ENCODE measurements at places on chromosomes 3 and 15. TPM values are rescaled to one million over a fixed set of nuclear protein-coding genes. Genes with fewer than 3 reads are reported as not detected.

GRCh38 chr3:151379083-151379734 lies 5.3 kb downstream of the P2RY12 start:
- peaks cover 7% of the 10 kb centered on the region for H3K4me1 ChIP-seq
- H3K4me3 ChIP-seq = no peak overlapping the region
- no peaks in the 10 kb centered on the region for H3K36me3 ChIP-seq
- H3K27me3 ChIP-seq = no peaks in the 10 kb centered on the region
- peak; percentile 69 for DNase-seq

DNA sequence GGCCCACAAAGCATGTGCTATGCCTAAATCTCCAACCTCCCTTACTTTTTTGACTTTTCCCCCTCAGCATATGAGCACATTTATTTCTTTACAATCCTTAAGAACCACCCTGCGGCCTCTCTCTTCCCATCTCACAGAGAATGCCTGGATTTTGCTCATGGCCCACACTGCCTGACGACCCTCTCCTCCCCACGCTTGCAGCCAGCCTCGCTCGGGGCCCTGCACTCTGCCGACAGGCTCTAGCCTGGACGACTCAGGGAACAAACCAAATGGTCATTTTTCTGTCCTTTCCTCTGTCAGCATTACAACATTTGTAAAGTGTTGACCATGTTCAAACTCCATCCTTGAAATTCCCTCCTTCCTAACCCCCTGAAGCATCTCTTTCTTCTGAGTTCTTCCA lies 11.7 kb downstream of the HES1 start:
- DNase-seq = no peak
- H3K36me3 ChIP-seq = no peaks in the 10 kb centered on the region
- H3K4me3 ChIP-seq = no peak overlapping the region

DNA sequence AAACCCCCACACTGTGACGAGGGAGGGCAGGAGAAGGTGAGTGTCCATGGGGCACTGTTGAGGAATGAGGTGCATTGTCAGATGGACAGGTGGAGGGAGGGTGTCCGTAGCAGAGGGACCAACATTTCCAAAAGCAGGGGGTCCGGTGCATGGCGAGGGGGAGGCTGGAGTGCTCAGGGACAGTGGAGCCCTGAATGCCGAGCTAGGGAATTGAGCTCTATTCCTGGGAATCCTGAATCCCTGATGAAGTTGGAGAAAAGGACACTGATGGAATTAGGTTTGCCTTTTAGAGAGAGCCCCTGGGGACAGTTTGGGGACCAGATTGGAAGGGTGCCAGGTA lies 7.9 kb upstream of the ANPEP start:
- H3K27me3 ChIP-seq = no peaks in the 10 kb centered on the region
- H3K36me3 ChIP-seq = no peaks in the 10 kb centered on the region
- no peak overlapping the region for H3K4me3 ChIP-seq
- no peaks in the 10 kb centered on the region for H3K4me1 ChIP-seq
- peak; percentile 53 for DNase-seq

DNA sequence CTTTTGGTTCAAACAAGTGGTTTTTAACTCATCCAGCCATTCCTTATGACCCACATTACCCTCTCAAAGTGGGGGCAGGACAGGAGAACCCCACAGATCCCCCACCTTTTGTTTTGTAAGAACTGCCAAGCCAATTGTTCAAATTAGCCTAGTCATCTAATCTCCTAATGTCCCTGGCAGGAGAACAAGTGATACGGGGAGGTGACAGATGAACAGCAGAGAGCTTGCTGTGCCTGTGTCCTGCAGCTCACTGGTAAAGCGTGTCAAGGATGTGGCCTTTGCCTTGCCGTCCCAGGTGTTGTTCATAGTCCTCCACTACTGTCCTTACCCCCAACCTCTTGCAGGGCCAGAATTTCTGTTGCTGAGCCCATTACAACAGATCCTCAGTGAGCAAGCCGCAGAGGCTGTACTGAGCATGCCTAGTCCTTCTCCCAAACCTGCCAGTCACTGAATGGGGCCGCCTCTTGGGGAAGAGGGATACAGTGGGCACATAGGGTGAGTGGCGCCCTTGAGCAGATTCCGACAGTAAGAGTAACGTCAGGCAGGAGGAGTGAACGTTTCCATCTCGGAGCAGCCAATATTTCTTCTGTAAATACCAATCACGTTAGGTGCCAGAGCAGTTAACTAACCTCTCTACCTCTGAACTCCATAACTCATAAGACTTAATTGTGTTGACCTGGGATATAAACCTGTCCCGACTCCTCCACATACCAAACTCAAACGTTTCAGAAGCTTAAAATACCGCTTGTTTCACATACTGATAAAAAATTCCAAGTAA lies 87.4 kb downstream of the ITPR1 start:
- DNase-seq = no peak
- H3K4me1 ChIP-seq = no peaks in the 10 kb centered on the region
- H3K27me3 ChIP-seq = no peaks in the 10 kb centered on the region
- H3K27ac ChIP-seq = no peak overlapping the region
- no peaks in the 10 kb centered on the region for H3K36me3 ChIP-seq
- no peak overlapping the region for H3K4me3 ChIP-seq

GRCh38 chr3:30302027-30302426 lies 304.4 kb upstream of the TGFBR2 start:
- H3K4me1 ChIP-seq = no peaks in the 10 kb centered on the region
- H3K36me3 ChIP-seq = no peaks in the 10 kb centered on the region
- DNase-seq = no peak
- no peaks in the 10 kb centered on the region for H3K27me3 ChIP-seq
- H3K4me3 ChIP-seq = no peak overlapping the region

GRCh38 chr15:99120050-99120777 lies 15.3 kb downstream of the SYNM start:
- no peak for DNase-seq
- no peak overlapping the region for H3K27ac ChIP-seq

GRCh38 chr3:126886217-126886616 lies 96.7 kb upstream of the PLXNA1 start:
- no peak overlapping the region for H3K4me3 ChIP-seq
- no peak for DNase-seq
- no peaks in the 10 kb centered on the region for H3K27me3 ChIP-seq
- no peaks in the 10 kb centered on the region for H3K36me3 ChIP-seq
- no peaks in the 10 kb centered on the region for H3K4me1 ChIP-seq

- peaks cover 12% of the 10 kb centered on the region for H3K4me1 ChIP-seq
- H3K4me3 ChIP-seq = no peak overlapping the region
- H3K27ac ChIP-seq = no peak overlapping the region
- no peaks in the 10 kb centered on the region for H3K27me3 ChIP-seq
Measured at GRCh38 chr15:85603703-85604102, 191.0 kb downstream of the KLHL25 start.

DNA sequence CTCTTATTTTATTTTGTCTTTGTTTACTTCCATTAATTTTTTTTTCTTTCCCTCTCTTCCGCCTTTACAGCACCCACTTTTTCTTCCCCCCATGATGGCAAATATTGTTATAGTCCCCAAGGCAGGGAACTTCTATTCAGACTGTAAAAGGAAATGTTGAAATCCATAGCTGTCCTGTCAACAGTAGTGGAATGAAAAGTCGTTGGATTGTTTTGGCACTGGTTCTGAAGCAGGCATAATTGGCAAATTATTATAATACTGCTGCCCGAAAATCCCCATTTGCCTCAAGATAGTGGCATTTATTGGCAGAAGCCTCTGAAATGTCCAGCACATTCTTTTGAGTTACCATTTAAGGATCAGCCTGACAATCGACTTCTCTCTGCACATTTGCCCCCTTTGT lies 150.6 kb downstream of the TPRG1 start:
- no peaks in the 10 kb centered on the region for H3K27me3 ChIP-seq

GRCh38 chr3:71641674-71642073 lies 58.1 kb upstream of the FOXP1 start:
- no peak overlapping the region for H3K27ac ChIP-seq
- DNase-seq = no peak
- no peaks in the 10 kb centered on the region for H3K36me3 ChIP-seq
- H3K27me3 ChIP-seq = no peaks in the 10 kb centered on the region
- H3K4me3 ChIP-seq = no peak overlapping the region

GRCh38 chr3:23253214-23253613 lies 50.1 kb downstream of the UBE2E2 start:
- no peaks in the 10 kb centered on the region for H3K36me3 ChIP-seq
- H3K4me3 ChIP-seq = no peak overlapping the region
- DNase-seq = no peak

GRCh38 chr3:29426302-29427226 lies 145.7 kb downstream of the RBMS3 start:
- no peak overlapping the region for H3K4me3 ChIP-seq
- H3K27me3 ChIP-seq = no peaks in the 10 kb centered on the region
- peaks cover 38% of the 10 kb centered on the region for H3K4me1 ChIP-seq
- no peak for DNase-seq
- H3K36me3 ChIP-seq = no peaks in the 10 kb centered on the region

DNA sequence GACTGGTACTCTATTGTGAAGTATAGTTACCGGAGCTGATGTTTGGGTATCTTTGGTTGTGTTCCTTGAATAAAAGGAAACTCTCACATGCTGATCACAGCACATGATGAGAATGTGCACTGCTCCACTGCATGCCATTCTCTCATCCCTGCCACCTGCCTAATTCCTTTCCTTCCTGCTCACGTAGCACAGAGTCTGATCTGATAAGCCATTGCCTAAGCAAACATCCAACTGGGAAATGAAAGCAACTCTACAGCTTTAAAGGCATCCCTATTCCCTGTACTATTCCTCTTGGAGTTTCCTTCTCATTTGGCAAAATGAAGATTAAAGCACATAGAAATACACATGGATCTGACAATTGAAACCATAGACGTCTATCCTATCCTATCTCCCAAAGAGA lies 359.8 kb downstream of the C3orf38 start:
- no peak overlapping the region for H3K27ac ChIP-seq
- no peaks in the 10 kb centered on the region for H3K27me3 ChIP-seq
- no peak for DNase-seq
- H3K4me1 ChIP-seq = no peaks in the 10 kb centered on the region
- no peak overlapping the region for H3K4me3 ChIP-seq
- H3K36me3 ChIP-seq = no peaks in the 10 kb centered on the region

GRCh38 chr3:3089017-3089416 lies 21.2 kb downstream of the IL5RA start:
- DNase-seq = no peak
- H3K4me1 ChIP-seq = no peaks in the 10 kb centered on the region
- H3K27ac ChIP-seq = no peak overlapping the region

DNA sequence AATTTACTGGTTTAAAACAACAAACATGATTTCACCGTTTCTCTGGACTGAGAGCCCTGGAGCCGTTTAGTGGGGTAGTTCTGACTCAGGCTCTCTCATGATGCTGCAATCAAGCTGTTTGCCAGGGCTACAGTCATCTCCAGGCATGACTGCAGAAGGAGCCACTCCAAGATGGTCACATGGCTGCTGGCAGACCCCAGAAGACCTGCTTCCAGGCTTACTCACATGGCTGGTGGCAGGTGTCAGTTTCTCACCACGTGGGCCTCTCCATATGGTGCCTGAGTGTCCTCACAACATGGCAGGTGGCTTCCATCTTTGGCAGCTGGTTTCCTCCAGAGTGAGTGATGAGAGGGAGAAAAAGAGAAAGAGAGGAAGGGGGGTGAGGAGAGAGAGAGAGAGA lies 378.3 kb upstream of the RGMA start:
- no peaks in the 10 kb centered on the region for H3K4me1 ChIP-seq
- no peak overlapping the region for H3K4me3 ChIP-seq
- DNase-seq = no peak
- no peak overlapping the region for H3K27ac ChIP-seq

DNA sequence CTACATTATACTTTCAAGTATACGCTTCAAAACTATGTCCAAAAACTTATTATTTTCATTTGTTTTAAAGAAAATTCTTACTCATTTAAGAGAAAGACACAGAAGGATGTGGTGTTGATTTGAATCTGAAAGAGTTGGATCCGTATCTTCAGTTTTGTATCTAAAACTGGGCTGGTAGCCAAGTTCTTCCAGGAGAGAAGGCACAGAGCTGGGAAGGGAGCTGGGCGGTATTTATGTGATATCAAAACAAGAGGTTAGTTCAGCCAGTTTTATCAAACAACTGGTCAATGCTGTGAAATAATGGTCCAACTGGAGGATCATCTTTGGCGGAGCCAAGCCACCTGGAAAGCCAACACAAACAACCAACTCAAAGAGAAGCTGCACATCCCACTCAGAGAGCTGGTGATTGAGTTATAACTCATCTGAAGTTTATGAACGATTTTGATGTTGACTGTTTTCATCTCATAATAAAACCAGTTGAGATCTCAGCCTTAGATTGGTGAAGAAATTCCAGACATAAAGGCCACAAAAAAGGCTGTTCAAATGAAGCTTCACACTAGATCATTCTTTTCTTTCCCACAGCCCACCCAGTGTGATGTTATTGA lies 489.6 kb upstream of the RASGRP1 start:
- H3K36me3 ChIP-seq = no peaks in the 10 kb centered on the region
- no peak overlapping the region for H3K4me3 ChIP-seq
- no peaks in the 10 kb centered on the region for H3K4me1 ChIP-seq
- no peak overlapping the region for H3K27ac ChIP-seq
- DNase-seq = no peak

DNA sequence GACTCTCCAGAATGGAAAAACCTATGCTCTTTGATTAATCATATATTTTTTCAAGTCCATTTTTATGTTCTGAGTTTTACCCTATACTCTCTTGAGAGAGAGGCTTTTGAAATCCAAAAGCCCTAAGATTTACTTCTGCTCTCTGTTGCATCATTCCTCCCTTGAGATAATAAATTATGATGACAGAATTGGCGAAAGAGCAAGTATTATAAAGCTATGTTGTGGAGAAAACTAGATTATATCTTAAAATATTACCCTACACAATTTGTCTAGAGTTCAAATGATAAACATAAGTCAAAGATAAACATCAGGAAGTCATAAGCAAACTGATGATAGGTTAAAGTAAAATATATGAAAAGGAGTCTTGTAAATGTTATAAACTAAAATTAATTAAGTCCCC lies 293.4 kb upstream of the MME start:
- no peaks in the 10 kb centered on the region for H3K27me3 ChIP-seq
- H3K4me1 ChIP-seq = peaks cover 10% of the 10 kb centered on the region
- H3K36me3 ChIP-seq = no peaks in the 10 kb centered on the region
- H3K4me3 ChIP-seq = no peak overlapping the region
- peak; percentile 3 for DNase-seq
- H3K27ac ChIP-seq = no peak overlapping the region

The ZBTB47 gene
- 4.4 TPM for total RNA-seq

The TTLL13 gene
- total RNA-seq = not detected

The TRIP4 gene
- total RNA-seq = 30.9 TPM

The SERP1 gene
- total RNA-seq = 86.5 TPM

The CCDC33 gene
- total RNA-seq = not detected

The KBTBD8 gene
- total RNA-seq = 1.7 TPM

The HYPK gene
- 34.9 TPM for total RNA-seq

The PLAAT1 gene
- 0.75 TPM for total RNA-seq

The TGFBR2 gene
- 16.1 TPM for total RNA-seq

The OIP5 gene
- 31.0 TPM for total RNA-seq

The ARHGEF3 gene
- total RNA-seq = 2.1 TPM

The CX3CR1 gene
- total RNA-seq = not detected

The NR2F2 gene
- 138 TPM for total RNA-seq

The PPM1L gene
- total RNA-seq = 10.6 TPM

The IGSF10 gene
- total RNA-seq = 13.6 TPM

All from A673 (cell line).